ENCODE measurements at places on chromosomes 16 and 17.

DNA sequence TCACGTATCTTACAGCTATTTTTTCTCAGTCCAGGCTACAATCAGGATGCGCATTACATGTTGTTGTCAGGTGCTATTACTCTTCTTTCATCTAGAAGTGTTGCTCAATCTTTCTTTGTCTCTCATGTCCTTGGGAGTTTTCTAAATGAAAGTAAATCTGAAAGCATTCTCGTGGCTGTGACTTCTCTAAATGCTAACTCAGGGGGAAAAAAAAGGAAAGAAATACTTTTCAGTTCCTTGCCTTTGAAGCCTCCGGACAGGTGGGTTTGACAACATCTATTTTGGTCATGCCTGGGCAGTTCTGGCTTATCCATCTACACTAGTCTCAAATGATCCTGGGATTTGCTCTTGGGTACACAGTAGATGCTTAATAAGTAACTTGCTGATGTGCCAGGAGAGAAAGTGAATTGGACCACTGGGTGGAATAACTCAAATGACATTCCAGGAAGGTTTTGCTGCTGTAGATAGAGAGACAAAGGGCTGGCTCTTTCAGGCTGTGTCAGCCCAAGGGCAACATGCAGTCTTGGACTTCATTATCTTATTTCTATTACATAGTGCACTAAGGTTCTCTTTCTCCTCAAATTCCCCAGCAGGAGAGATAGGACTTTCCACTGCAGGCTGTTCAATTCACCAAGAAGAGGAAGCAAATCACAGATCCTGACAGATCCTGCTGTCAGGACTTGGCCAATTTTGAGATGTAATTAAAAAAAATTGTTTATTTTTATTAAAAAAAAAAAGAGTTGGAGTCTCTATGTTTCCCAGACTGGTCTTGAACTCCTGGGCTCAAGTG, 63.6 kb upstream of the NFAT5 start:
- peak; percentile 74 for DNase-seq

DNA sequence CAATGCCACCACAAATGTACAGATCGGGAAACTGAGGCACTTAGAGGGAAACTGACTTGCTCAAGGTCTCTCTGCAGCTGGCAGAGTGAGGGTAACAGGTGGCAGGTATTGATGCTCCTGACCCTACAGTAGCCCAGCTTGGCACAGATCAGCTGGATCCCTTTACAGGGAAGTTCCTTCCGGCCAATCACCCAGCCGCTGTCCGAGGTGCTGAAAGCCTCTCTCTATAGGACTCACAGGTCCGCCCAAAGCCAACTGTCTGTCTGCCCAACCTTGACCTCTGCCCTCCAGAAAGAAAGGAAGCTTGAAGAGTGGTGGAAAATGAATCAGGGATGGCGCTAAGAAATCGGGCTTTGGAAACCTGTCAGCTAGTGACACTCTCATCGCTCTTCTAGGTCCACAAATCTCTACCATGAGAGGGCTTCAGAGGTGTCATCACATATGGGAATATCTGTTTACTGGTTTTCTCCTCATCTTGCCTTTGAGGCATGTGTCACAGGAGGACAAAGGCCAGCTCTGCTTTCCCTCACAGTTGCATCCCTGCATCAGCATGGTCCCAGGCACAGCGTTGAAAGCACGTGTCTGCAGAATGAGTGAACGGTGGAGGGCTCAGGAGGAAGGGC, 246.2 kb downstream of the KATNIP start:
- DNase-seq: no peak

GRCh38 chr17:31596382-31597323, 205.2 kb downstream of the RAB11FIP4 start:
- DNase-seq: peak; percentile 82

- DNase-seq: no peak
These were observed 558 bp downstream of the SOX15 start for GRCh38 chr17:7589204-7589868.

- DNase-seq: no peak
These were observed 76.0 kb downstream of the CLEC16A start for GRCh38 chr16:11020388-11020787.

- no peak for DNase-seq
These were observed 248.6 kb upstream of the GSE1 start for GRCh38 chr16:85364323-85365040.

DNA sequence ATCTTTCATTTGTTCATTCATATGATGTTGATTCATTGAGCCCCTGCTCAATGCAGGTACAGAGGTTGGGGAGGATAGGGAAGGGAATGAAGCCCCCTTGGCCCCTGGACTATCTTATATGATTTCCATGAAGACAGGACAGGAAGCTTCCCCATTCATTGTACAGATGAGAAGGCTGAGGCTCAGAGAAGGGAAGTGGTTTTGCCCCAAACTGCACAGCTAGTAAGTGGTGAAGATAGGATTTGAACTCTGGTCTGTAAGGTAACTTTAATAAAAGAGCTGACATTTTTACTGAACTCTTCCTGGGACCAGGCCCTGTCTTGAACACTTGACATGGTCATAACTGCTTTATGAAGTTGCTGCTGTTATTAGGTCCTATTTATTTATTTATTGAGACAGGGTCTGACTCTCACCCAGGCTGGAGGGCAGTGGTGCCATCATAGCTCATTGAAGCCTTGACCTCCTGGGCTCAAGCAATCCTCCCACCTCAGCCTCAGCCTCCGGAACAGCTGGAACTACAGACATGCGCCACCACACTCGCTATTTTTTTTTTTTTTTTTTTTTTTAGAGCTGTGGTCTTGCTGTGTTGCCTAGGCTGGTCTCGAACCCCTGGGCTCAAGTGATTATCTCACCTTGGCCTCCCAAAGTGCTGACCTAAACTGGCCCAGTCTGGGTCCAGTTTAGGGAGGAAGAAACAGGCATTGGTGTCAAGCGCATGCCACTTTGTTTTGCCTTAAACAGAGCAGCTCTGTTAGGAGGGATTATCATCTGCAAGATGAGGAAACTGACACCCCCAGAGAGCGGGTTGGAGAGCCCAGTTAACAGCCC, 5.0 kb downstream of the CTF1 start:
- DNase-seq: no peak

- no peak for DNase-seq
These were observed 9.9 kb downstream of the TAOK2 start for GRCh38 chr16:29983420-29984136.

GRCh38 chr16:73172241-73172972, 124.5 kb upstream of the ZFHX3 start:
- no peak for DNase-seq

DNA sequence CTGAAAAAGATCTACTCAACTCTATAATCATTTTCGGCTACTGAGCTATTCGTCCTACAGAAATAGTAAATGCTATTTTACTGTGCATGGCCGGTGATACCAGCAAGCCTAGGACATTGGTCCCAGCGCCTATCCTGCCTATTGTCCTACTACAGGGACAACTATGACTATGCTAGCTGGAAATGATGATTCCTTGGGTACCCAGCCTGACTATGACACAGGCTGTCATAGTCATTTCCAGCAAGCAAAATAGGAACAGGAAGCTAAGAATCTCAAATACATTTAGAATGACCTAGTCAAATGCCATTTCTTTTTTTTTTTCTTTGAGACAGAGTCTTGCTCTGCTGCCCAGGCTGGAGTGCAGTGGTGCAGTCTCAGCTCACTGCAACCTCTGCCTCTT, 33.7 kb upstream of the HSBP1 start:
- no peak for DNase-seq

GRCh38 chr16:2985462-2985861, 5.2 kb upstream of the PKMYT1 start:
- DNase-seq: no peak

- no peak for DNase-seq
These were observed 14.7 kb upstream of the ZG16 start for GRCh38 chr16:29763326-29763725.

DNA sequence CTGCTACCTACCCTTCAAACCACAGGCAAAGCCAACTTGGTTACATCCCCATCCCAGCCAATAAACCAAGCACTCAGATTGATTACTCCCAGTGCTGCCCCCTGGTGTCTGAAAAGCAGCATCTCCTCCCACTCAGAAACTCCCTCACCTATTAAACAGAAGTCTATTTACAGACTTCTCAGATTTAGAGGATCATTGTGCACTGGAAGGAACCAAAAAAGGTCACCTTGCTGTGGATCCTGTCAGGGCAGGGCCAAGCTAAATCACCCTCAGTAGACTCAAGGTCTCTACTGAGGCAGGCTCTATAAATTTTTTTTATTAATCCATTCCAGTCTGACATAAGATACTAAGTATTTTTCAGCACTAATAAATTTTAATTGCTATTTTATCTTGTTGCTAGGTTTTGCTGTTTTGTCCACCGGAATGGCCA, 17.6 kb downstream of the HIGD1B start:
- DNase-seq: peak; percentile 18

DNA sequence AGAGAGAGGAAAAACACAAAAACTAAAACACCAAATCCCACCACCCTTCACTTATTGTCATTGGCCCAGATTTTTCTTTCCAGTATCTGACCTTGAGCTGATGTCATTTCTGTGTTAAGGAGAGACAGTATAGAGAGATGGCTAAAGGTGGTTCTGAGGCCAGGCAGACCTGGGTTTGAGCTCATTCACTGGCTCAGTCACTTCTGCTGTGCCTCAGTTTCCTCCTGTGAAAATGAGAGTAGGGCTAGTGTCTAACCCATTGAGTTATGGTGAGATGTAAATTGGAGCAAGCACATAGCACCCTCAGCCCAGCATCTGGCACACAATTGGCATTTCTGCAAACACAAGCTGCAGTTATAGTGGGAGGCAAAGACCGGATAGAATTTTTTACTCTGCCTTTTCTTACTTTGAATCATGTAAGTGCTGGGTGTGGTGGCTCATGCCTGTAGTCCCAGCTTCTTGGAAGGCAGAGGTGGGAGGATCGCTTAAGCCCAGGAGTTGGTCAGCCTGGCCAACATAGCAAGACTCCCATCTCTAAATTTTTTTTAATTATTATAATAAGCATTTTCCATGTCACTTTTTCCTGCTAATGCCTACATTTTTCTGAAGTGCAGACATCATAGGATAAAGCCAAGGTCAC, 6.4 kb upstream of the KIFC3 start:
- DNase-seq: no peak

- DNase-seq: no peak
These were observed 161.2 kb downstream of the XYLT1 start for GRCh38 chr16:17309510-17309909.

DNA sequence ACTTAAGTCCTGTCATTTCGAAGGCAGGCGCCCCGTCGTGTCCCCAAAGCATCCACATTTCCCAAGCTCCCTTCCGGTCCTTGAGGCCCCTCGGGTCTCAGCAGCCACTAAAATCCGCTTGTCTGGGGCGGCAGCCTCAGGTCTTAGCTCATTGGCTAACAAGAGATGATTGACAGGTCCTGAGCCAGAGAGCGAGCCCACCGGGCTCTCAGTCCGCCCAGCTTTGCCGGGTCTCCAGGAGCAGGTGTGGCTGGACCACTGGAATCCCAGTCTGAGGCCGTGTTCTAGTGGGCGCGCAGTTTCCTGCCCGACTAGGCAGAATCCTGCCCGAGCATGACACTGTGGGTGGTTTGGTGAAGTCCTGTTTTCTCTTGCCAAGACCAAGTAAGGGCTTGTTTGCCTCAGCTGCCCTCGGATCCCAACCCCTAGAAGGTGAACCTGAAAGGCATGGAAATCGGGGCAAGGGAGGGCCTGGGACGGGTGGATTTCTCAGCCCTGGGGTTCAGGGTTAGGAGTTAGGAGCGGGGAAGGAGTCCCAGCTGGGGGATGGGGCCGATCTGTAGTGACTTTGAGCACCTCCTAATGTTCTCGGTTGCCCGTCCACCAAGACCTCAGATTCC, 42.8 kb downstream of the MRC2 start:
- DNase-seq: no peak

- DNase-seq: no peak
These were observed 87.1 kb downstream of the AIPL1 start for GRCh38 chr17:6347776-6348175.

Data from epithelial cell of proximal tubule (primary cell).